ENCODE measurements at places on chromosomes 7 and 10. TPM values are rescaled to one million over a fixed set of nuclear protein-coding genes. Genes with fewer than 3 reads are reported as not detected.
A peak's percentile ranks its signal among the peaks of the same experiment; 100 is the strongest.

- DNase-seq, result peak; percentile 39
- H3K4me3 ChIP-seq, result no peak overlapping the region
- H3K4me1 ChIP-seq, result peaks cover 51% of the 10 kb centered on the region
These were observed 77.6 kb downstream of the NRBF2 start for GRCh38 chr10:63210611-63211196.

The CDHR3 gene
- 0.51 TPM for total RNA-seq

The FXYD4 gene
- not detected for total RNA-seq

The OR2A5 gene
- total RNA-seq, result not detected

- H3K4me1 ChIP-seq, result peaks cover 5% of the 10 kb centered on the region
- no peak for DNase-seq
- H3K27me3 ChIP-seq, result peaks cover 27% of the 10 kb centered on the region
- no peaks in the 10 kb centered on the region for H3K36me3 ChIP-seq
- no peak overlapping the region for H3K27ac ChIP-seq
These were observed 1.6 kb upstream of the RAMP3 start for GRCh38 chr7:45155941-45156340.

GRCh38 chr10:29794776-29795611 lies 160.2 kb upstream of the SVIL start:
- no peaks in the 10 kb centered on the region for H3K36me3 ChIP-seq
- H3K4me1 ChIP-seq, result no peaks in the 10 kb centered on the region
- H3K27me3 ChIP-seq, result peaks cover 4% of the 10 kb centered on the region
- no peak overlapping the region for H3K4me3 ChIP-seq
- no peak overlapping the region for H3K27ac ChIP-seq
- no peak for DNase-seq

GRCh38 chr10:71073451-71074175 lies 138.8 kb upstream of the UNC5B start:
- no peak overlapping the region for H3K4me3 ChIP-seq
- H3K27me3 ChIP-seq, result peaks cover 10% of the 10 kb centered on the region
- H3K4me1 ChIP-seq, result no peaks in the 10 kb centered on the region
- H3K27ac ChIP-seq, result no peak overlapping the region
- H3K36me3 ChIP-seq, result no peaks in the 10 kb centered on the region

- peaks cover 25% of the 10 kb centered on the region for H3K36me3 ChIP-seq
- H3K4me1 ChIP-seq, result peaks cover 10% of the 10 kb centered on the region
- no peaks in the 10 kb centered on the region for H3K27me3 ChIP-seq
- no peak for DNase-seq
These were observed 136.8 kb downstream of the GALNT11 start for GRCh38 chr7:152162287-152162686.

DNA sequence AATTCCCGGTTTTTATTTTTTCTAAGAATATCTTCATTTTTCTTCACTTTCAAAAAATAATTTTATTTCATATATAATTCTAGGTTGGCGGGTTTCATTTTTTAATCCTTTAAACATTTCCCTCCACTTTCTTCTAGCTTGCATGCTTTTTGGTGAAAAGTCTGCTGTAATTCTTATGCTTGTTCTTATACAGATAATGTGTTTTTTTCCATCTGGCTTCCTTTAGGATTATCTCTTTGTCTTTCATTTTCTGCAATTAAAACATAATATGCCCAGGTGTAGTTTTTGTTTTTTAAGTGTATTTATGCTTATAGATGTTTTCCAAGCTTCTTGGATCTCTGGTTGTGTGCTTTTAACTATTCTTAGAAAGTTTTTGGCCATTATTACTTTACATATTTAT lies 341.3 kb upstream of the SEMA3C start:
- H3K4me3 ChIP-seq, result no peak overlapping the region
- no peaks in the 10 kb centered on the region for H3K27me3 ChIP-seq
- no peak for DNase-seq
- H3K4me1 ChIP-seq, result no peaks in the 10 kb centered on the region

DNA sequence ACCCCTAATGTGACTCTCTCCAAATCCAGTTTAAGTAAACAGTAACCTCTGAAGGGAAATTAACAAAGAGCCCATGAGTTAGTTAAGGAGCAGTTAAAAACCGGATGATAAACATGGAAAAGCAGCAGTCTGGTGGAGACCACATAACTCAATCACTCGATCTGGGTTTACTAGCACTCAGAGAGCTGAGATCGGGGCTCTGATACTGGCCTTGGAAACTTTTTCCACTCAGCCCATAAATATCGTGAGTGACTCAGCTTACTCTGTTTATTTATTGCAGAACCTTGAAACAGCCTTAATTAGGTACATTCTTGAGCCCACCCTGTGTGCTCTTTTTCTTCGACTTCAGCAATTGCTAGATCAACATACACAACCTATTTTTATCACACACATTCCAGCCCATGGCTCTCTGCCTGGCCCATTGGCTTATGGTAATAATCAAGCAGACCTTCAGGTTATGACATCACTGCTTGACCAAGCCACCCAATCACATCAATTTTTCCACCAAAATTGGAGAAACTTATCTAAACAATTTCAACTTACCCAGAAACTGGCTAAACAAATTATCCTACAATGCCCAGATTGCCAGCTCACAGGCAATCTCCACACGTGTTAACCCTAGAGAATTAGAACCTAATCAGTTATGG lies 82.2 kb upstream of the GPR22 start:
- no peak overlapping the region for H3K4me3 ChIP-seq
- no peaks in the 10 kb centered on the region for H3K4me1 ChIP-seq
- no peaks in the 10 kb centered on the region for H3K27me3 ChIP-seq
- no peak for DNase-seq
- no peak overlapping the region for H3K27ac ChIP-seq
- H3K36me3 ChIP-seq, result no peaks in the 10 kb centered on the region

The INPP5F gene
- 12.9 TPM for total RNA-seq

DNA sequence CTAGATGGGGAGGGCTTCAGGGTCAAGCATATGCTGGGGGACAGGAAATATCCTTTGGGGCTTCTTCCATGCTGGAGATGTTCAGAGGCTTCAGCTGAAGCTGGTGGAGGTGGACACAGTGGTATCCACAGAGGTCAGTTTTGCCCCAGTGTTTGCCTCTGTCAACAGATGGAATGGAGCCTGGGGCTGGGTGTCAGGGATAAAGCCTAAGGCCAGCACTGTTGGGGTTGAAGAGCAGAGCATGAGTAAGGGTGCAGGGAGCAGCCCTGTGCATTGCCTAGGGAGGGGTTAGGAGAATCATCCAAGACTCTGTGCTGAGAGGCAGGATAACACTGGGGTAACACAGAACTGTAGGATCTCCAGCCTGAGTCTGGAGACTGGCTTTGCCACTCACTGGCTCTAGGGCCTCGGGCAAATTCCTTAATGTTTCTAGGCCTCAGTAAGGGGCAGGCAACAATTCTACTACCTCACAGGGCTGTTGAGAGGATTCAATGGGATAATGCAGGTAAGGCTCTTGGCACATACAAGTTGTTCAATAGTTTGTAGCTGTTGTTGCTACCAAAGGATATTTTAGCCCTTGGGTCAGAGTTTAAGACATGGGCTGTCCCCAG lies 21.8 kb upstream of the MYL7 start:
- H3K27ac ChIP-seq, result no peak overlapping the region
- H3K27me3 ChIP-seq, result no peaks in the 10 kb centered on the region
- H3K4me3 ChIP-seq, result no peak overlapping the region

- H3K4me1 ChIP-seq, result no peaks in the 10 kb centered on the region
- no peak for DNase-seq
- peaks cover 7% of the 10 kb centered on the region for H3K27me3 ChIP-seq
- no peak overlapping the region for H3K27ac ChIP-seq
These were observed 16.3 kb upstream of the BTBD16 start for GRCh38 chr10:122254831-122255230.

GRCh38 chr10:21402606-21403083 lies 122.8 kb downstream of the SKIDA1 start:
- H3K27ac ChIP-seq, result no peak overlapping the region
- H3K4me1 ChIP-seq, result peaks cover 19% of the 10 kb centered on the region
- no peak overlapping the region for H3K4me3 ChIP-seq
- no peaks in the 10 kb centered on the region for H3K36me3 ChIP-seq

The NPY gene
- total RNA-seq, result not detected

The ST8SIA6 gene
- total RNA-seq, result not detected

The ATP6V1F gene
- total RNA-seq, result 68.3 TPM

DNA sequence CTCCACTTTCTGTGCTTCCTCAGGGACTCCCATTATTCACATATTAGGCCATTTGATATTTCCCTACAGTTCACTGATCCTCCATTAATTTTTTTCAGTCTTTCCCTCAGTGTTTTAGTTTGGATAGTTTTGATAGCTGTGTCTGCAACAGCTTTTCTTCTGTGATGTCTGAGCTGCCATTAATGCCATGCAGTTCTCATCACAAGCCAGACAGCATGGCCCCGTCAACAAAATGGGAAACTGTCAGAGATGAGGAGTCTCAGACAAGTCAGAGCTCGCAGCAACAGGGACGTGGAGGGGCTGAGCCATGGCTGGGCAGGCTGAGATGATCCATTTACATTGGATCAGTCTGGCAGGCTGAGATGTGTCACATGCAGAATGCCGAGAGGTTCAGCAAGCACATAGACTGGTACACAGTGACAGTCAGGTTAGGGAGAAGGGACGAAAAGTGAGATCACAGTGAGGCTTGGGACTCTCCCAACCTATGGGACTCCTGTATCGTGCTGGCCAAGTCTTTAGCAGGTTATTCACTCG lies 65.4 kb downstream of the NPS start:
- DNase-seq, result no peak
- no peaks in the 10 kb centered on the region for H3K36me3 ChIP-seq
- H3K4me3 ChIP-seq, result no peak overlapping the region
- no peaks in the 10 kb centered on the region for H3K27me3 ChIP-seq

DNA sequence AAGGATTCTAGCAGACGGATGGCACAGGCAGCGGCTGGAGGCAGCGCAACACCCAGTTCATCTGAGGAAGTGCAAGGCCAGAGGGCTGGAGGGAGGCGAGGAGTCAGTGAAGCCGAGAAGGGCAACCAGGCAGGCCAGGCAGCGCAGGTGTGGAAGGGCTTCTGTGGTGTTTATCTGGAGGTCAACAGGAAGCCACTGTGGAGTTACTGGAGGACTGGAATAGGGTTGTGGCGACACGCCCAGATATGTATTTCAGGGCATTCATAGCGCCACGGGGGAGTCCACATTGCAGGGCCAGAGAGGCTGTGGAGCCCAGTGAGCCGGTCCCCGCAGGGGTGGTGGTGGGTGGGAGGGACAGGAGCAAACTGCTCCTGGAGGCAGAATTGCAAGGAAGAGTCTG lies 150.6 kb downstream of the CDH23 start:
- H3K36me3 ChIP-seq, result no peaks in the 10 kb centered on the region
- DNase-seq, result no peak
- no peaks in the 10 kb centered on the region for H3K27me3 ChIP-seq
- no peak overlapping the region for H3K27ac ChIP-seq

The CPXM2 gene
- not detected for total RNA-seq

The CALHM3 gene
- not detected for total RNA-seq

DNA sequence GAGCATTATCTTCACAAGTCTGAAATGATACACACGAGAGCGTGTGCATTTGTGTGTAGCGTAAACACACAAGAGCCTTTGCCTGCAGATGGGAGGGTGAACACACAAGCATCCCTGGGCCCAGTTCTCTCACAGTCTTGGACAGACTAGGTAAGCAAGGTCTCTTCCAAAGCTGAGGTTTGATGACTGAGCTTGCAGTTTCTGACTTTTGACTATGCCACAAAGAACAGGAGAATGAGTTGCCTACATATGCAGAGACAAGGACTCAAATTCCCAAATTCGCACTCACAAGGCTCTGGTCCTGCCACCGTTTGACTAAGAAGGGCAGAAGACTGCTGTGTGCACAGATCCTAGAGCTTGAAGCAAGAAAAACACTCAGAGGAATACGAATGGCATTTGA lies 55.8 kb downstream of the FAM53B start:
- H3K4me3 ChIP-seq, result peak overlapping the region; percentile 79
- no peak for DNase-seq
- H3K4me1 ChIP-seq, result peaks cover 92% of the 10 kb centered on the region
- peaks cover 11% of the 10 kb centered on the region for H3K36me3 ChIP-seq

GRCh38 chr7:45065031-45065995 lies 23.5 kb downstream of the NACAD start:
- no peak overlapping the region for H3K4me3 ChIP-seq
- peak overlapping the region; percentile 77 for H3K27ac ChIP-seq
- peaks cover 6% of the 10 kb centered on the region for H3K36me3 ChIP-seq
- H3K27me3 ChIP-seq, result no peaks in the 10 kb centered on the region
- DNase-seq, result no peak

The NRCAM gene
- 4.1 TPM for total RNA-seq

GRCh38 chr7:81025360-81025759 lies 106.5 kb upstream of the SEMA3C start:
- no peak overlapping the region for H3K27ac ChIP-seq
- H3K36me3 ChIP-seq, result peaks cover 3% of the 10 kb centered on the region
- no peaks in the 10 kb centered on the region for H3K27me3 ChIP-seq
- no peaks in the 10 kb centered on the region for H3K4me1 ChIP-seq
- DNase-seq, result no peak

- H3K27me3 ChIP-seq, result no peaks in the 10 kb centered on the region
- H3K27ac ChIP-seq, result no peak overlapping the region
- H3K4me1 ChIP-seq, result no peaks in the 10 kb centered on the region
- DNase-seq, result no peak
- H3K4me3 ChIP-seq, result no peak overlapping the region
These were observed 283.4 kb downstream of the TFEC start for GRCh38 chr7:115747174-115747573.

The RADIL gene
- total RNA-seq, result 0.53 TPM

The TMEM120A gene
- total RNA-seq, result 23.5 TPM

GRCh38 chr10:11516431-11516746 lies 95.1 kb downstream of the USP6NL start:
- H3K27ac ChIP-seq, result no peak overlapping the region
- H3K36me3 ChIP-seq, result no peaks in the 10 kb centered on the region
- H3K4me3 ChIP-seq, result peak overlapping the region; percentile 21
- DNase-seq, result no peak
- peaks cover 22% of the 10 kb centered on the region for H3K4me1 ChIP-seq

The PRPS1L1 gene
- total RNA-seq, result not detected

DNA sequence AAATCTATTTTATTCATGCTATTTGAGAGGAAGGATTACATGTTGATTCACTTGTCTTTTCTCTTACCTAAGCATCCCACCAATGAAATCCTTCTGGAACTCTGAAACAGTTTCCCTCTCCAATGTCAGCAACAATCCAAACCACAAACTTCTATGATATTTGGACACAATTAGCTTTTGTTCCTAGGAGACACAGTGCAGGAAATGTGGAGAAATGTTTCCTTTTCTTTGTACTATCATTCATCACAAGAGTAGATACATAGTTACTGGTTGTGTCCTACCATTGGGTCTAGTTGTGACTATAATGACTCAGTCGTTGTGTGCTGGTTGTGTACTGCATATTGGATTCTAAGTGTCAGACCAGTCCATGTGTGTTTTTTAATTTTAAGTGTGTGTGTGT lies 156.8 kb upstream of the MAGI2 start:
- no peak overlapping the region for H3K27ac ChIP-seq
- no peak overlapping the region for H3K4me3 ChIP-seq
- no peaks in the 10 kb centered on the region for H3K27me3 ChIP-seq
- H3K36me3 ChIP-seq, result no peaks in the 10 kb centered on the region
- no peak for DNase-seq
- H3K4me1 ChIP-seq, result no peaks in the 10 kb centered on the region

- no peaks in the 10 kb centered on the region for H3K27me3 ChIP-seq
- no peak for DNase-seq
These were observed 49.8 kb downstream of the EPDR1 start for GRCh38 chr7:37970211-37970610.

The FZD1 gene
- total RNA-seq, result 1.0 TPM

Data from activated T-cell treated with anti-CD3 and anti-CD28 coated beads, Interleukin-2, amount 50 U/mL, for 72 hours (primary cell).